ENCODE measurements at places on chromosomes 2 and 18.
A peak's percentile ranks its signal among the peaks of the same experiment; 100 is the strongest.

GRCh38 chr2:154370873-154371272, 327.6 kb upstream of the KCNJ3 start:
- no peak for DNase-seq

- no peak for DNase-seq
Measured at GRCh38 chr2:174985614-174986013, 19.6 kb downstream of the CHN1 start.

DNA sequence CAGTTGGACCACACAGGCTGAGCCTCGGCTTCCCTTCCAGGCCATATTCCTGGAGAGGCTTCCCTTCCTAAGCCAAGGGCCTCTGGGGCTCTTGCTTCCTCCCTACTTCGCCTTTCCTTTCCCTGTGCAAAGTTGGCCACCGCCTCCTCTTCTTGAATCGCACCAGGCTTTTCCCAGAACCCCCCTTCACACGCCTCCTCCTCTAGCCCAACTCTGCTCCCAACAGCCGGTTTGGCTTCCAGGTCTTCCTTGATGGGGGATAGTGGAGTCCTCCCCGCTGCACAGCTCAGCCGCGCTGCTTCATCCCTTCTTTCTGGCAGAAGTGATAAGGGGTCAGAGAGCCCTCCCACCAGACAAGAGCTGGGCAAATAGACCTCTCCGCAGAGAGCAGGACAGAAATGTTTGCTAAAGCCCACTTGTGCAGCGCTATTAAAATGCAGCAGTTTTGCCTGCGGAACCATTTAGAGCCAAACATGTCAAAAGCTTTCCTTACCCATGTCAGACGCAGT, 56.4 kb downstream of the SNORC start:
- no peak for DNase-seq

- DNase-seq, result no peak
Measured at GRCh38 chr2:133682347-133682746, 114.1 kb upstream of the NCKAP5 start.

DNA sequence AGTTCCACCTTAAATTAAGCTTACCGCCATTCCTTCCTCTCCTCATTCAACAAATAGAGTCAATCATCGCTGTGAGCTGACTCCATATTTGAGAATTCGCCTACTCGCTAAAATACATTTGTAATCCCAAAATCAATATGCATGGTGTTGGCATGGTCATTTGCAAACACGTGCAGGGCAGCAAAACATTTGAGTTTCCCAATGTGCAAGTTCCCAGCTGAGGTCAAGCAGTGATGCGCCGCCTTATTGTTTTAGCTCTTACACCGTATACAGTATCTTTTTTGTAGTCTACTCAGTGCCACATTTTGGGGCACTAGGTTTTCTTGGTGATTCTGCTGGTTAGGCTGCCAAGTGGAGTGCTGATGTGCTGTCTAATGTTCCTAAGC, 73.3 kb upstream of the MGAT4A start:
- no peak for DNase-seq

- no peak for DNase-seq
Measured at GRCh38 chr18:32301976-32302743, 112.3 kb downstream of the MEP1B start.

DNA sequence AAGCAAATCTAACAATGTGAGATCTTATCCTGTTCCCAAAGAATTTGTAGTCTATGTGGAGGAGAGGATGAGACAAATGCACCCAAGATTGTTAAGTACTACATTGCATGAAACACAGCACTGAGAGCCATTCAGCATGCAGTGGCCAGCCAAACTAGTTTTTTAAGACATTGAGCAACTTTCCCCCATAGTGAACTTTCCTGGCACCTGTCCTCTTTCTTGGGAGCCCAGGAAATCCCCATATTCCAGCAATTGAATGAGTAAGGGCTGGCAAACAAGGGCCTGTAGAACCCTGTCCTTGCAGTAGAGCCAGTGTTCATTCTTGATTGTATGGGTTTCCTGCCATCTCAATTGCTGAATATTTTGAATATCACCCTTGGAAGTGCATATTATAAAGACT, 58.8 kb upstream of the FIGN start:
- no peak for DNase-seq

- DNase-seq, result no peak
Measured at GRCh38 chr18:32805354-32805753, 32.5 kb upstream of the KLHL14 start.

- DNase-seq, result peak; percentile 24
Measured at GRCh38 chr18:649341-649740, 8.1 kb upstream of the TYMS start.

- DNase-seq, result no peak
Measured at GRCh38 chr2:231280846-231281245, 82.4 kb downstream of the ARMC9 start.

DNA sequence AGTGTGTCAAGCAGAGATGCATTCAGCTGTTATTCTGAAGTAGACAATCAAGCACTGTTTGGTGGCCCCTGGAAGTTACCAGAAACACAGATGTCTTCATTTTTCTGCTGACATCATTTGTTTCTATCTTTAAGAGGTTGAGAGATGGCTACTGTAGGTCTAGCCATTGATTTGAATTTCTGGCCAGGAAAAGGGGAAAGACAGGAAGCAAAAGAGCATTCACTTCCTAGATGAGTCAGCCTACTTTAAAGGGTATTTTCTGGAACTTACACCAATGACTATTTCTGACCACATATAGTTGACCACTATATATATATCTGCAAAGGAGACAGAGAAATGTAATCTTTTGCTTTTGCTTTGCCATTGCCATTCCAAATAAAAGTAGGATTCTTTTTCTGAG, 900.1 kb upstream of the SOX11 start:
- no peak for DNase-seq

- no peak for DNase-seq
Measured at GRCh38 chr2:172817411-172817810, 81.8 kb downstream of the RAPGEF4 start.

DNA sequence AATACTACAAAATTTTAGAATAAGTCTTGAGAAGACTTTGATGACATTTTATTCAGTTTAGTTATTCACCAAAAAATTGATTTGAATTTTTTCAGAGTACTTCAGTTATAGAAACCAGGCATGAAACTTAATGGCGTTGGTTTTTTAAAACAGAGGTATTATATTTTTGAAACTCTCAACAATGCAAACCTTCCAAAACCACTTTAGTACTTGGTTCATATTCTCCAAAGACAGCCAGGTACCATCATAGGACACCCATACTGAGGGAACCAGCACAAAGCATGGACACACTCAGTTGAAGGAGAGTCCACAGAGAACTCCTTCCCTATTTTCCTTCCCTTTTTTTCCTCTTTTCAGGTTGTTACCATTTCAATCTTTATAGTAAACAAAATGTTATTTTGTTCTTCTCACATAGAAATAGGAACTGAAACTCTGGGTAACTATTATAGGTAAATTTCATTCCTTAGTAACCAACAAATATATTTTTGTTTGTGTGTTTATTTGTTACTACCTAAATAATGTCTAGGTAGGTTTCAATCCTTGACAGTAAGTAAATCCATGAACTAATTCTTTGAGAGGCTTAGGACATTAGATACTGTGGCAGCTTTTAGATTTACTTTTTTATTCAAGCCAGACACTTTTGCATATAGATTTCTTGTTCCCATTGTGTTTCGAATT, 95.8 kb downstream of the TMEFF2 start:
- no peak for DNase-seq

- DNase-seq, result no peak
Measured at GRCh38 chr2:9991221-9991620, 39.7 kb downstream of the GRHL1 start.

DNA sequence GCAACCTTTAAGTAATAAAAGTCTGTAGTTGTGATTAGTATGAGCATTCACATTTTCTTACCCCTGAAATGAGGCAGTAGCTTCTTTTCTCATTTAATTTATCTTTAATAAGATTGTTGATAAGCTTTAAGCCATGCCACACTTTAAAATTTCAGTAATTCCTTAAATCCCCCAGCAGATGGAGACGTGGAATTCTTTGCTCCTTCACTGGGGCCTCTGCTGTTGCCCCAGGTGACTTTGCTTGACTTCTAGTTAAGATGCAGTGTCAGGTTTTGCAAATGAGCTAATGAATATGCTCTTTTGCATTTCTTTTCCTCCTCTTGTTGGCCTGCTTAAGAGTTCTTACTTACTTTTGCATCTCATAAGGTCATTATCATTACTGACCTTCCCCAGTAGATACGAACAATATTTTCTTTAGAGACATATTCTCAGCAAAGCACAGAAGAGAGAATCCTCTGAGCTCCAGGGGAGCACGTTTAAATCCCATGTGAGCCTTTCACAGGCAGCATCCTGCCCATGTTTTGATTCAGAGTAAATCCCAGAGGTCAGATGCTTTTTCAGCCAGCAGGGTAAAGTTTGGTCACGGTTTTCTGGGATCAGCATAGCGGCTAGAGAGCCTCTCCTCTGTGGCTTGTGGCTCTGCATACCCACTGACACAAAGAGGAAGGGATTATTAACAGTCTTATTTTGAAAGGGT, 222.9 kb downstream of the PTPRM start:
- no peak for DNase-seq

DNA sequence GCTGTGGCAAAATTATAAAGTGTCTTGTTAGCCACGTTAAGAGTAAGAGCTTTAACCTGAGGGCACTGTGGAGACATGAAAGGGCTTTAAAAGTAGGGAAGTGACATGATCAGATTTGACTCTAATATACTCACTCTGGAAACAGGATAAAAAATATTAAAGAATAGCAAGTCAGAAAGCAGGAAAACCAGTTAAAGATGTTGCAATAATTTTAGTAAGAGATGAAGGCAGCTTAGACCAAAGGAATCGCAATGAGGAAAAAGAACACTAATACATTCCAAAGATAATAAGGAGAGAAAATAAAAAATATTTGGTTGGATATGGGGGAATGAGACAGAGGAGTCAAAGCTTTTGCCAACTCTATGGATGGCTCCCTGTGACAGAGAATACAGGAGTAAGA, 183.8 kb downstream of the DYM start:
- no peak for DNase-seq

DNA sequence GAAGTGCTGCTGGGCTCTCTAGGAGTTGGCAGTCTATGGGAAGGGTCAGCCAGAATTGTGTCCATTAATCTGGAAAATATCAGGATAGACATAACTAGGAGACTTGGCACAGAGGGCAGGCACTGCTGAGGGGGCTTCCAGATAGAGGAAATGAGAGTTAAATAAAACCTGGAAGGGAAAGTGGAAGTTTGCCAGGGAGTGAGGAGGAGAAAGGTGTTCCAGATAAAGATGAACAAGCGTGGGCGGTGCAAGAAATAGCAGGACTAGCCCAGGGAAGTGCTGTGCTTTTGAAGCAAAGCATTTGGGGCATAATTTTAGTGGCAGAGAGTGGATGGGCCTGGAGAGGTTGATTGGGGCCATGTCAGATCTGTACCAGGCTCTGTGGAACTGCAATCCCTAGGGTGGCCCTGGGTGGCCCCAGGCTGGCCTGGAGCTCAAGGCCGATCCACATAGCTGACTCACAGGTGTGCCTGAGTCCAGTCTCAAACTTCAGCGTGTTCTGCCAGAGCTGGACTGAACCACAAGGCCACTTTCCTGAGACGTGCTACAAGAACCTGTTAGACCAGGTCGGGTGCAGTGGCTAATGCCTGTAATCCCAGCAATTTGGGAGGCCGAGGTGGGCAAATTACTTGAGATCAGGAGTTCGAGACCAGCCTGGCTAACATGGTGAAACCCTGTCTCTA, 26.9 kb downstream of the GALM start:
- no peak for DNase-seq

GRCh38 chr2:55268907-55269644, at the start of gene MTIF2:
TSS of gene MTIF2 (minus strand) at chr2:55269231. CDS start at chr2:55263858, 5,373 bp downstream.
- peak; percentile 78 for DNase-seq

- no peak for DNase-seq
Measured at GRCh38 chr2:223865124-223865523, 27.7 kb upstream of the AP1S3 start.

GRCh38 chr2:226963528-226963927, 127.7 kb downstream of the RHBDD1 start:
- no peak for DNase-seq

DNA sequence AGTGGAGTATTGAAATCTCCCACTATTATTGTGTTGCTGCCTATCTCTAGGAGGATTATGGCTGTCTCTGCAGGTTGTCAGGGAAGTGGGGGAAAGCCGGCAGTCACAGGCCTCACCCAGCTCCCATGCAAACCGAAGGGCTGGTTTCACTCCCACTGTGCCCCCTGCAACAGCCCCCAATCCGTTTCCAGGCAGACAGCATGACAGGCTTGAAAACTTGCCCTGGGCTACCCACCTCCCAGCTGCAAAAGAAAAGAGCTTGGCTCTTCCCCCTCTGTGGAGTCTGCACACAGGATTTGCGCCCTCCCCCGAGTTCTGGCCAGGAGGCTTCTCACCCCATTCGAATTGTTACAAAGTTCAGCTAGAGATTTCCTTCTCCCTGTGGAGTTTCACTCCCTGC, 87.4 kb upstream of the MSTN start:
- DNase-seq, result no peak

DNA sequence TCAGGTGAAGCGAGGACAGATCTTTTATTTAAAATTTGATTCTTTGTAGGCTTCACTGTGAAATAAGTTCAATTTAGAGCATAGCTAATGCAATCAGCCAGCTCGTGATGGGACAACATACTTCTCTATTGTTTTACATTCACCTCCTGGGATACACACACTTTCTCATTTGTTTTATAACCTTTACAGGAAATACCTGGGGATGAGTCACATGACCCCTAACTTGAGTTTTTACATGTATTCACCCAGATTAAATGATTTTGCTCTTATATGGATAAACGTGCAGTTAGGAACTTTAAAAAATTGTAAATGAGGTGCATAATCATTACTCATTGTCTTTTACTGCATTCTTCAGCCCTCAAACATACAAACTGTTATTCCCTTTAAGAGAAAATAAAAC, 152.1 kb downstream of the NEDD4L start:
- no peak for DNase-seq

GRCh38 chr18:44838971-44839666, 158.4 kb downstream of the SETBP1 start:
- DNase-seq, result no peak

- no peak for DNase-seq
Measured at GRCh38 chr2:100801402-100801801, 18.5 kb upstream of the NPAS2 start.

- no peak for DNase-seq
Measured at GRCh38 chr2:222563106-222563718, 92.7 kb downstream of the FARSB start.

DNA sequence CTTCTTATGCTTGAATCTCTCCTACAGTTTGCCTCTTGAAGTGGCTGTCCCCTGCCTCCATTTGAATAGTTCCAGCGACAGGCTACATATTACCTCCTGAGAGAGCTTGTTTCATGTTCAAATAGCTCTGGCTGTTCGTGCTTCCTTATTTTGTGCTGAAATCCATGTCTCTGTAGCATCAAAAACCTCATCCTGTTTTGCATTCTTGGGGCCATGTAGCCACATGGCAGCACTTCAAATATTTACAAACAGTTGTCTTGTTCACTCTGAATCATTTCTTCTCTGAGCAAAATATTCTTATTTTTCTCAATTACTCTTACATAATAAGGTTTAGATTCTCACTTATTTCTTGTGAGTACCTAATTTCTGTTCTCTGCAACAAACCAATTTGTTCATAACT, 1243.1 kb upstream of the NXPH2 start:
- DNase-seq, result no peak

- DNase-seq, result peak; percentile 46
Measured at GRCh38 chr2:161273038-161273760, 35.0 kb upstream of the PSMD14 start.

- no peak for DNase-seq
Measured at GRCh38 chr2:169891593-169892298, 64.5 kb downstream of the UBR3 start.

Data from HFF-Myc (cell line).